AG09309 (cell line): ENCODE measurements at places on chromosomes 5 and 9.
A peak's percentile ranks its signal among the peaks of the same experiment; 100 is the strongest.

DNA sequence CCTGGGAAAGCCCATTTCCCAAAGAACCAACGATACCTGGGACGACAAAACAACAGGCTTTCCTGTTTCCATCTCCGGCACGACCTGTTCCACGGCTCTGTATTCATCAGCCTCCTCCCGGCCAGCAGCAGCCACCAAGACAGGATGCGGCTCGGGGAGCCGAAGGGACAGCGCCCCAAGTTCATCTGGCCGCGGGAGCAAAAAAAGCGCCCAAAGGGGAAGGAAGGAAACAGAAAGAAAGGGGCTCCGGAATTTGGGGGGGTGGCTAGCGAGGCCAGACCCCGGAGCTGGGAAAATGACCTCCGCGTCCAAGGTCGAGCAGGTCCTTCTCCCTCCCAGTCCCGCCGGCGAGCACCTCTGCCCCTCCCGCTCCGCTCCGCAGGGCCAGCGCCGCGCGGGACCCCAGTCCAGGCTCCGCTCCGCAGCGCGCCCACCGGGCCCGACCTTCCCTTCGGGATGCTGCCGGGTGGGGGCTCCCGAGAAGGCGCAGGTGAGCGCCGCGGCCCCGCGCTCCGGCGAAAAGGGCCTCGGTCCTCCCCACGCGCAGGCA lies 608 bp downstream of the ELOVL7 start:
- DNase-seq, result no peak

- DNase-seq, result no peak
Observed at GRCh38 chr5:57779383-57780223, 297.0 kb upstream of the ACTBL2 start.

- peak; percentile 88 for DNase-seq
Observed at GRCh38 chr9:134496413-134497282, 145.0 kb upstream of the COL5A1 start.

DNA sequence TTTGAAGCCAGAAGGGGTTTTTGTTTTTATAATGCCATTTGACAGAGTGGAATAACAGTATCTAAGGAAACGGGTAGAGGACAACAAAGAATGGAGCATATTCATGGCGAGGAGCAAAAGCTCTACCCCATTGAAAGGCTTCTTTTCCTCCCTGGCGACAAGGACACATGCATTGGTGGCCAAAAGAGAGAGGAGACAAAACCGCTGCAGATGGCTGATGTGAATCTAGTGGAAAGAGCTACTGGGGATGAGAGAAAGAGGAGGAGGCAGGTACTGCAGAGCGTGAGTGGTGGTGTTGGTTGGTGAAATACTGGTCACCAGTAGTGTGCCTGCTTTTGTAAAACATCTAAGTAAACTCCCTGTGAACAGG lies 491 bp downstream of the APC start:
- no peak for DNase-seq

DNA sequence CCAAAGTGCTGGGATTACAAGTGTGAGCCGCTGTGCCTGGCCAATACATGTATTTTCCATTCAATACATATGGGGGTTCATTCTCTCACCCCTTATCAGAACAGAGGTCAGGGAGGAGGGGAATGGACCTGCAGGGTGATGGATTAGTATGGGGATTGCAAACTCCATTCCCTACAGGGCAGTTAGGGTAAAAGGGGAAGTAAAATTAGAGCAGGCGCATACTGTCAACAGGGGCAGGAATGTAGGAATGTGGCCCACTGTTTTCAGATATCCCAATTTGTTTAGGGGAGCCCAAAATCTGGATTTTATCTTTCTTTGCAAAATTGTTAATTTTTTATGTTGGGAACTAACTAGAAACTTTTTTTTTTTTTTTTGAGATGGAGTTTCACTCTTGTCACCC lies 46.4 kb upstream of the SLC44A1 start:
- DNase-seq, result no peak

DNA sequence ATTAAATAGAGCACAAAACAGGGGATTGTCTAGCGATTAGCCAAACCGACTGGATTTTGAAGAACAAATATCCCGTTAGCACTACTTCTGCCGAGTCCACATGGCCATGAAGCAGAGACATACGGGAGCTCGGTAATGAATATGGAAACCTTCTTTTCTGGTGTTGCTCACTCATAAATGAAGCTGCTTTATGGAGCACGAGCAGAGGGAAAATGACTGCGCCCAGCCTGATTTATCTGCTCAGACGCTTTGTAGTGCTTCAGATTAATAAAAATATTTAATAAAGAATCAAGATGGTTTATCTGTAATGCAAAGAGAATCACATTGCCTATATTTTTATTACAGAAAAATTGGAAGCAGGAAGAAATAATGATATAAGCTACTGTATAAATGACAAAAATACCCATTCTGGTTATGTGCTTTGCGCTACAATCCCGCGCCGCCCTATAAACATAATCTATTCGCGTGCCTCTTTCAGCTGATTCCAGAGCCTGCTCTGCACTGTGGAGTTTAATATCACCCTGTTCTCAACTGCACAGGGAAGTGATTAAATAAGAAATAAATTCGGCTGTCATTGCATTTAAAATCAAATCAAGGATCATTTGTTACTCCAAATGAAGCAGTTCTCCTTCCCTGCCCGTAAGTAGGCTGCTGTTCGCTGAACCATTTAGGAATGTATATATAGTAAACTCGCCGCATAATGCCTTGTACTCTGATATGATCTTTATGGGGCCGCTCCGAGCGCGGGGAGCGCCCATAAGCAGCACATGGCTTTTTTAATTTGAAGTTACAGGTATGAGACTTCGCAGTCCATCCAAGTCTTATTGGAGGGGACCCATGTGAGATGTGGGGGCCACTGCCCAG lies 22.3 kb upstream of the UBAC1 start:
- DNase-seq, result no peak

DNA sequence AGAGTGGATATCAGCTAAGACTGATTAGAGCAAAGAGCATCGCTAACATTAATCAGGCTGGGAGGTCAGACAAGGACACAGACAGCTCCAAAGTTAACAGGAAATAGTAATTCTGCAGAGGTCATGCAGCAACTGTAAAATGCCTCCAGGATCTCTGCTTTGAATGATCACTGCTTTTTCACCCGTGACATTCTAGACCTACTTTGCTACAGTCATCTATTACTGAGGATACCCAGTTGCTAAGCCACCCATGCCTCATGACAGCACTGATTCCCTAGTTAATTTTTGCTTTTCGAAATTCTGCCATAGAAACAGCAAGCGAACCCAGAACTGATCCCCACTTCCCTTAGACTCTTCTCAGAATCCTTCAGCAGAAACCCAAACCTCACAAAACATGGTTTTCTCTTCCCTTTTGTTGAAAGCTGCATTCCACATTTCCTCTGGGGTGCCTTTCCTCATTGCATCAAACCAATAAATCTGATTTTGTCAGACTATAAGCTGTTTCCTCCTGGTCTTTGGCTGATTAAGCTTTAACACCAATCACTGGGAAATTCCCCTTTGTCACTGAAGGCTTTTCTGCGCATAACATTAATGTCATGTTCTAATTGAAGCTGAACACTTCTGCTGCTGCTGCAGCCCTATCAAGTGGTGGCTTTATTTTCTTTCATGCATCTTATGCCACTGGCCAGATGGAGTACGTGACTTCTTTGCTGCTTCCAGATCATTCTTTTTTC lies 201.1 kb upstream of the CHD1 start:
- no peak for DNase-seq

DNA sequence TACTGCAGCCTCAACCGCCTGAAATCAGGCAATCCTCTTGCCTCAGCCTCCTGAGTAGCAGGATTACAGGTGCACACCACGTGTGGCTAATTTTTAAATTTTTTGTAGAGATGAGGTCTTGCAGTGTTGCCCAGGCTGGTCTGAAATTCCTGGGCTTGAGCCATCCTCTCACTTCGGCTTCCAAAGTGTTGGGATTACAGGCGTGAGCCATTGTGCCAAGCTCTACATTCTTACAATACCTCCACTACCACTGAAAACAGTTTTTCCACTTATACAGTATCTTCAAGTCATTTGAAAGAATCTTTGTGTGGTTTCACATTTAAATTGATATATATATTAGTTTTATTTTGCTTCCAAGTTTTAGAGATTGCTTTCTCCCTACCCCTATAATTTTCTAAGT lies 42.6 kb downstream of the LARP1 start:
- DNase-seq, result no peak

GRCh38 chr5:14850419-14851049 lies 21.0 kb downstream of the ANKH start:
- no peak for DNase-seq

DNA sequence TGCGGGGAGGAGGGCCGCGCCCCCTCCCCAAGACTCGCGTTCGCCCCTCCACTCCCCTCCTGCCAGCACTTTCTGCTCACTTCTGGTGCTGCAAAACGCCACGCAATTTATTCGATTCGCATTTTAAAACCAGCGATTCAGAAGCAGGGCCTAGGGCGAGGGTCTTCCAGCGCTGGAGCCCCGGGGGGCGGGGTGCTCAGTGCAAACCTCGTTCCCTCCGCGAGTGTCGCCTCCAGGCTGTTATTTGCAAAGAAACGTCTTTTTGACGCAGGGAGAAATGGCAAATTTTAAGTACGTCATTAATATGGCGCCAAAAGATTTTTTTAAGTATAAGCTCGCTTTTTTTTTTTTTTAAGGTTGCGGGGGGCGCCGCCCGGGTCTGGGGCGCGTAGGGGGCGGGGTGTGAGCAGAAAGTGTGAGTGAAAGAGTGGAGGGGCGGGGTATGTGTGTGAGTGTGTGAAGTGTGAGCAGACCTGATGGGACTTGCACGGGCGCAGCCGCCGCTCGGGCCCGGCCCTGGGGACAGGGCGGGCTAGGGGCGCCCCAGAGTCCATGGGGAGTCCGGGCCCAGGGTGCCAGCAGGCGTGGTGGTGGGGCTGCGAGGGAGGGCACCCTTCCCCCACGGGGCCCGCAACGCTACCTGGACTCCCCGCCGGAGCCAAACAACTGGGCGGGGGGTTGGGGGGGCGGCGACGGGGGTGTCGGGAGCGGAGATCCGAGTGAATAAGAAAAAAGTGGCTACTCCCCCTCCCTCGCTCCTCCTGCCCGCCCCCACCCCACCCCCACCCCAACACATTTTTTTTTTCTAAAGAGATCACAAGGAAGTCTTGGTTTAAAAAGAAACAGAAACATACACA lies at the start of gene JADE2:
TSS of gene JADE2 (plus strand) at position 845 of the 857 bp plus-strand sequence. CDS start 10,188 bp downstream, outside the sequence.
- DNase-seq, result no peak

GRCh38 chr9:132288361-132288760 lies 66.4 kb downstream of the SETX start:
- peak; percentile 34 for DNase-seq

GRCh38 chr9:81915801-81916505 lies 12.3 kb upstream of the SPATA31D4 start:
- no peak for DNase-seq

DNA sequence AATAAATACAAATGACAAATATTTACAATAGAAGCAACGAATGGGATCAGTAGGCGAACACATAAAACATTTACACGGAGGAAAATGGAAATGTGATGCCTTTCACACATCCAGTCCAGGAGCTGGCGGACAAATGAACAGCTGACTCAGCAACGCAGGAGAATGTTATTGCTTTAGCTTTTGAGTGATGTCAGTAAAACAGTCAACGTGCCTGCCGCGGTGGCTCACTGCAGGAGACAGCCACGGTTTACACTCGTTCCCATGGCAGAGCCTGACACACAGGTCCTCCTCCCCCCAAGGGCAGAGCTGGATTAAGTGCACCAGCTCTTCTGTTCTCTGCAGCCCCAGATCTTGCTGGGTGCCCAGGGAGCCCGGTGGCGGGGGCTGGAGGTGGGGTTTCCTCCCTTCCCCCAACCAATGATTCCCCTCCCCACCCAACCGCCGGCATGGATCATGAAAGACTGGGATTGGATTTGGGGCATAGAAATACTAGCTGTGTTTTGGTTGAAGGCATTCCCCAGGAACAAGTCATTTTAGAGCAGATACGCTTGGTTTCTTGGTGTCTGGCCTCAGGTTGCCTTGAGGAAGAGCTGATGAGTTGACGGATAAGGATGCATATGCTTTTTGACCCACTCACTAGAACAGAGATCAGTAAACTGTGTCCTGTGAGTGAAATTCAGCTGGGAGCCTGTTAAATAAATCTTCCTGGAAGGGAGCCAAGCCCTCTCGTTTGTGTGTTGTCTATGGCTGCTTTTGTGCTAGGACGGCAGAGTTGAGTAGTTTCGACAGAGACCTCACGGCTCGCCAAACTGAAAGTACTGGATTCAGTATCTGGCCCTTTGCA lies 12.5 kb downstream of the STC2 start:
- DNase-seq, result peak; percentile 49

- no peak for DNase-seq
Observed at GRCh38 chr9:20580673-20581072, 41.6 kb downstream of the MLLT3 start.

- DNase-seq, result no peak
Observed at GRCh38 chr5:115329475-115329874, 33.0 kb upstream of the CCDC112 start.

DNA sequence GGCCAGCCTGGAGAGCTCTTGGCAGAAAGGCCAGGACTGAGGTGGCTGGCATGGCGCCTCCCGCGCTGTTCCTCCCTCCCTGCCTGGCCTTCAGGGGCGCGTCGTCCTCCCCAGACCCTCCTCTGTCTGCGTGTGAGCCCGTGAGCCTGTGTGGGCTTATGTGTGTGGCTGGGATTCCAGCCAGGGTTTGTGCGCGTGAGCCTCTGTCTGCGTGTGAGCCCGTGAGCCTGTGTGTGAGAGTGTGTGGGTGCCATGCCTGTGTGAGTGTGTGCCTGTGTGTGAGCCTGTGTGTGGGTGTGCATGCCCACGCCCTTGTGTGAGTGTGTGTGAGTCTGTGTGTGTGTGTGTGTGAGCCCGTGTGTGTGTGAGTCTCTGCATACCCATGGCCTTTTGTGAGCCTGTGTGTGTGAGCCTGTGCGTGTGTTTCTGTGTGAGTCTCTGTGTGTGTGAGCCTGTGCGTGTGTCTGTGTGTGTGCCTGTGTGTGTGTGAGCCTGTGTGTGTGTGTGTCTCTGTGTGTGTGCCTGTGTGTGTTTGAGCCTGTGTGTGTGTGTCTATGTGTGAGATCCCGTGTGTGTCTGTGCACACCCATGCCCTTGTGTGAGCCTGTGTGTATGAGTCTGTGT lies 13.0 kb downstream of the RXRA start:
- no peak for DNase-seq

GRCh38 chr9:89760123-89760522 lies 155.3 kb downstream of the GADD45G start:
- DNase-seq, result no peak

DNA sequence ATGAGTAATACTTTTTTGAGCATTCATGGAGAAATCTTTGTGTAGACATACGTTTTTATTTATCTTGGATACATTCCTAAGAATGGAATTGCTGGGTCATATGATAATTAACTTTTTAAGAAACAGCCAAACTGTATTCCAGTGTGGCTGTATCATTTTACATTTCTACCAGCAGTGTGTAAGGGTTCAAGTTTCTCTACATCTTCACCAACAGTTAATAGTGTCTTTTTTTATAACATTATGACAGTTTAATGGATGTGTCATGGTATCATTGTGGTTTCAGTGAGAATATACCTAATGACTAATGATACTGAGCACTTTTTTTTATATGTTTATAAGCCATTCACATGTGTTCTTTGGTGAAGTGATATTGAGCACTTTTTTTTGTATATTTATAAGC lies 52.4 kb downstream of the NIPBL start:
- peak; percentile 35 for DNase-seq

DNA sequence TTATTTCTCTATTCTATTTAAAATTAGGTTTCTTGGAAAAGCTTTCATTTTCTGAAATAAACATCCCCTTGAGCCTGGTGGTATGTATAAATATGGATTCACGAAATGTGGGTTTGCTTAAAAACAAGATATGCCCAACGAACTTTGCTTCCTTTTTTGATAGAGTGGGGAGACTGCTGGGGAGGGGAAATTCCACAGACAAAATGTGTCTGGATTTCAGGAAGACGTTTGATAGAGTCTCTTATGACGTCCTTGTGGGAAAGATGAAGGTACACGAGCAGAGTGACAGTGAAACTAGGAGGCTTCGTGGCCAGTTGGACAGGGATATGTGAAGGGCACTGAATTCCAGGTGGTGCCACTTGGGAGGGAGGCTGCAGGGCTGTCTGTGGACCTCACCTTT lies 84.5 kb upstream of the RPS23 start:
- no peak for DNase-seq
